Fibroblast of the aortic adventitia (primary cell): ENCODE measurements at places on chromosomes 6 and 20.

GRCh38 chr6:1089859-1090258 lies 222.0 kb upstream of the FOXQ1 start:
- no peak for DNase-seq

DNA sequence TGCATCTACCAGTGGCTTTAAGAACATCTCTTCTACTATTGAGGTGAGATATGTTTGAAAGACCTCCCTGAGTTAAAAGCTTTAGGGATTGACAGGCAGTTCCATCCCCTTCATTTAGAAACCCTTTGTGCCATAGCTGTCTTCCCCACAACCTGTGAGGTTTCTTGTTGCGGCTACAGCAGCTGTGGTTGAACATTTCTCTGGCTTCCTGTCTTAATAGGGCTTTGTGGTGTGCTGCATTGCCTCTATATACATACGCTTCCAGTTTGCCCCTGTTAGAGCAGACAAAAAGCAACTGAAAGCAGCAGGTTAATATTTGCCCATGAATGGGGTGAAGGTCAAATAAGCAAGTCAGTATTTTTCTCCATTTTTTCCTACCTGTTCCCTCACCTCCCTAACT lies 210.2 kb downstream of the TMEM200A start:
- DNase-seq, result no peak

DNA sequence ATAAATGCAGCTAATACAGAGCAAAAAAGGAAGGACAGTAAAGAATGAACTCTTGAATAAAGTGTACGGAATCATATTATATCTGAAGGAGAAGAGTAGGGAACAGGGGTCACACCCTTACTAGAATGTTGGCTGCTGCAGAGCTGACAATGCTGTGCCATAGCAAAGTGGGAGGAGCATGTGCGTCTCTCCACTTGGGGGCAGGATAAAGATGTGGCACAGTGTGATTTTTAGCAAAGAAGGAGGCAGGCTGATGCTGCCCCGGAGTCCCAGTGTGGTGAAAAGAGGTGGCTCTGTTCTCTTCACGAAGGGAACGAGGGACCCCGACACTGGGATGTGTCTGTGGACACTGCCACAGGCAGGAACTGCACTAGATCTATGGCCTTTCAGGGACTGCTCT lies 67.5 kb downstream of the INSM1 start:
- DNase-seq, result no peak

- DNase-seq, result no peak
Observed at GRCh38 chr6:87481931-87482330, 9.2 kb downstream of the SLC35A1 start.

DNA sequence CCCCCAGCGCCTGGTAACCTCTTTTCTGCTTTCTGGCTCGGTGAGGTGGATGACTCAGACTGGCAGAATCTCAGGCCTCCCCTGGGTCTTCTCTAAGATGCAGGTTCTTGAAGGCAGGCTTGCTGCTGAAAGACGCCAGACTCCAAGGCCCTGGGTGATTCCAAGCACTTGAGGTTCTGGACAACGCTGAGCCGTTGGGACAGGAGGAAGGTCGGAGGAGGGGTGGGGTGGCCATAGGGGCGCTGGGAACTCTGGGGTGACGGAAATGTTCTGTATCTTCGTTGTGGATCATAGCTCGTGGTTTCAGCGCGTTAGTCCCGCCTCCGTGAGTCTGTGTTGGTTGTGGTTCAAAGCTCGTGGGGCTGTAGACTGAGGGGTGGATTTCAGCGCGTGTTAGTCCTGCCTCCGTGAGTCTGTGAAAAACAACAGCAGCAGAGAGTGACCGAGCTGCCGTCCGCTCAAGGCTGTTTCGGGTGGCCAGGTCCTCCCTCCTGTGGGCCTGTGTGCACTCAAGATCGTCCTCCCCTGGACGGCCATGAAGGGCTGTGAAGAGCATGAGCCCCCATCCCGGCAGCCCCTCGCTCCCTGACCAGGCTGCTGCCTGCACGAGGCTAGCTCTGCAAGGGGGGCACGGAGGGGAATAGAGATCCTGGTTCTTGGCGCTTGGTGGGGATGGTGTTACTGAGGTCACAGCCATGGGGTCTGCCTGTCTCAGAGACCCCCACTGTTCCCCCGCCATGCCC lies 7.7 kb downstream of the NTSR1 start:
- DNase-seq, result peak; percentile 58

DNA sequence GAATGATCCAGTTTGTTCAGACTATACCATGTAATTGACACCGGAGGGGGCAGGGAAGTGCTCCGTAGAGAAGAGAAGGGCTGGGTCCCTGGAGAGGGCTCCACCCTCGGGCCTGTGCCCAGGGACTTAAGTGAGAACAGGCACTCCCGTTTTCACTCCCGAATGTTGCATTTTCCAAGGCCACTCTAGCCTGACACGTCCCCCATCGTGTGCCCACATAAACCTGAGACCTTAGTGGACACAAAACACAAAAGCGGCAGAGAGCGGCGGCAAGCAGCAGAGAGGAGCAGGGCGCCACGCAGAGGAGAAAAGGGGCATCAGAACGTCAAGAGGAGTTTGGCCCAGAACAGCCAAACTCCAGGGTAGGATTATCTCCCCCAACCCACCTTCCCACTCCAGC lies 1405.1 kb downstream of the GRIK2 start:
- no peak for DNase-seq

DNA sequence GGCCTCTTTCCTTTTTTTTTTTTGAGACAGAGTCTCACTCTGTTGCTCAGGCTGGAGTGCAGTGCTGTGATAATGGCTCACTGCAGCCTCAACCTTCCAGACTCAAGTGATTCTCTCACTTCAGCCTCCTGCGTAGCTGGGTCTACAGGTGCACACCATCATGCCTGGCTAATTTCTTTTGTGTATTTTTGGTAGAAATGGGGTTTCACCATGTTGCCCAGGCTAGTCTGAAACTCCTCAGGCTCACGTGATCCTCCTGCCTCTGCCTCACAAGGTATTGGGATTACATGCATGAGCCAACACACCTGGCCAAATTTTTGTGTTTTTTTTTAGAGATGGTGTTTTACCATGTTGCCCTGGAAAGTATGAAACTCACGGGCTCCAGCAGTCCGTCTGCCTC lies 29.3 kb downstream of the SRC start:
- no peak for DNase-seq

DNA sequence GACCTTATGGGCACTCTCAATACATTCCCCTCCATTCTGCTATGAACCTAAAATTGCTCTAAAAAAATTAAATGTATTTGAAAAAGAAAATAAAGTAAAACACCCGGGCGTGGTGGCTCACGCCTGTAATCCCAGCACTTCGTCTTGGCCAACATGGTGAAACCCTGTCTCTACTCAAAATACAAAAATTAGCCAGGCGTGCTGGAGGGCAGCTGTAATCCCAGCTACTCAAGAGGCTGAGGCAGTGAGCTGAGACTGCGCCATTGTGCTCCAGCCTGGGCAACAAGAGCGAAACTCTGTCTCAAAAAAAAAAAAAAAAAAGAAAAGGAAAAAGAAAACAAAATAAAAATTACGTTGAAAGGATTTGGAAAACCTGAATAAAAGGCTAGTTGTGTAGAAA lies 60.5 kb downstream of the CD164 start:
- DNase-seq, result no peak

DNA sequence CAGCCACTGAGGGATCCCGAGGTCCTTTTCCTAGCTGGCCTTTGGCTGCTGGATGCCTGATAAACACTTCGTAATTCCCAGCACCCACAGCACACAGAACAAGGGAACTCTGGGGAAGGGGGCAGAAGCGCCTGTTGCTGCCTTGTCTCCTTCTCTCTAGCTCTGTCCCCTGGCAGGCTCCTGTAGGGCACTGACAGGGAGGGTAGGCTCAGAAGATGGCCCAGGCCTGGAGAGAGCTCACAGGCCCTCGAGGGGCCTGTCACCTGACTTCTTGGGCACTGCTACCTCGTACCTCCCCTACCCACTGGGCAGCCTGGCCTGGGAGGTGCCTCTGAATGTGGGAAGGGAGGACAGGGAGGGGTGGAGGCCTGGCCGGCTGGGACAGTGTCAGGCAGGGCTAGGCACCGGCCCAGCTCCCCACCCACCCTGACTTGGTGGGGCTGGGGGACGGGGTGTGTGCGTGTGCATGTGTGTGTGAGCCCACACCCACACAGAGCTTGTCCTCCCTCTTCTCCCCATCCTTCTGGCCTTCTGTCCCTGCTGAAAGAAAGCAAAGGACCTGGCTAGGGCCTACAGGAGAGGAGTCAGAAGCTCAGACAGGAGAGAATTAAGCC lies 18.1 kb downstream of the C6orf132 start:
- DNase-seq, result no peak

GRCh38 chr6:31577579-31577966 lies 2.2 kb downstream of the TNF start:
- no peak for DNase-seq

- DNase-seq, result peak; percentile 69
Observed at GRCh38 chr6:151239603-151240035, at the start of gene AKAP12. AKAP12 (plus strand) TSS chr6:151239967; CDS start chr6:151240563, 596 bp downstream.

DNA sequence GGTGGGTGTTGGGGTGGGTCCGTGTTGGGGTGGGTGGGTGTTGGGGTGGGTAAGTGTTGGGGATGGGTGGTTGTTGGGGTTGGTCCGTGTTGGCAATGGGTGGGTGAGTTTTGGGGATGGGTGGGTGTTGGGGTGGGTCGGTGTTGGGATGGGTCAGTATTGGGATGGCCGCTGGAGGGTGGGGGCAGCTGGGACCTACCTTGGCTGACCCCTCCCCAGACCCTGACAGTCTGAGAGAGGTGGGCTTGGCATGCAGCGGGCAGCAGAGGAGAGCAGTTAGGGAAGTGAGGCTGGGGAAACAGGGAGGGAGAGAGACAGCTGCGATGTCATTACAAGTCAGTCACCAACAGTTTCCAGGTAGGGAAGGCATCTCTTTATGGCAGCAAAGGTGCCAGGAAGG lies 23.1 kb upstream of the GATA5 start:
- DNase-seq, result no peak

GRCh38 chr6:90403489-90404381 lies 107.1 kb upstream of the BACH2 start:
- peak; percentile 52 for DNase-seq

- no peak for DNase-seq
Observed at GRCh38 chr6:16095180-16095579, 33.7 kb upstream of the MYLIP start.

DNA sequence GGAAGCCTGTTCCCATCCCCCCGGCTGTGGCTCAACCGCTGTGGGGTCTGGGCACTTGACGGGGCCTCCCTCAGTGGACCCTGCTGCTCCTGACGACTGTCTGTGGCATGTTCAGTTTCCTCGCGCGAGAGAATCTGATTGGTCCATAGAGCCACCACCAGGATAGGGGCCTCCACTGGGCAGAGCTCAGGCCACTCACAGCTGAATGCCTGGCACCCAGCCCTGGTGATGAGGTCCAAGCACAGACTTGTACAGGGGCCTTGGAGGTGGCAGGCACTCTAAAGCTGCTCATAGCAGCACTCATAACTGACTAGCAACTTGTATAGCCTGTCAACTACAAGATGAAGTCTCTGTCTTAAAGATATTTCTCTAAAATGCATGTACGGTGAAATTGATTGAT lies 368.1 kb downstream of the NRN1 start:
- DNase-seq, result no peak

DNA sequence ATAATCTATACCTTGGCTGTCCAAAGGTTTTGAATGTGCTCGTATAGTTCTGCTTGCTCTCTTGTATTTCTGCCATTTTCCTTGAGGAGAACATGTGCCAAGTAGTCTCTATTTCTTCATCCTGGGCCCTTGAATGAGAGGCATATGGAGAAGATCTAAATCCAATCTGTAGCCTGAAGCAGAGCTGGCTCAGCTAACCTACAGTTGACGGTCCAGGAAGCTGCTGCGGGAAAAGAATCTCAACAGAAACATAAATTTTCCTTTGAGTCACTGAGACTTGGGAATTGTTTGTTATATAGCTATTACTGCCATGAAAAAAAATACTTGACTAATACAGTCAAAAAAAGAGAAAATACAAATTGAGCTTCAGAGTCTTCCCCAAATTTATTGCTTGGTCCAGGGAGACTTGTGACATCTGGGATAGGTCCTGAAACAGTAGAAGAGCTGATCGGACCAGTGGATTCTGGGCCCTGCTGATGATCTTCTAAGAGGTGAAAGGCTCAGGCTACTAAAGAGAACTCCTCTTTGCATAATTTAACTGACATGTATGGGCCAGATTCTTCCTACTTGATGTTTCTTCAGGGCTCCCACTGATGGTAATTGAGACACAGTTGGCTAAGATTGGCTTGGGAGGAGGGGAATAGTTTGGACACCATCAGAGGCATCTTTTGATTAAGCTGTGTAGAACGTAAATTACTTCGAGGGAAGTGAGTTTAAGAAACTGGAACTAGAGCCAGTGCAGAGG lies 29.9 kb upstream of the PLCB4 start:
- peak; percentile 49 for DNase-seq

DNA sequence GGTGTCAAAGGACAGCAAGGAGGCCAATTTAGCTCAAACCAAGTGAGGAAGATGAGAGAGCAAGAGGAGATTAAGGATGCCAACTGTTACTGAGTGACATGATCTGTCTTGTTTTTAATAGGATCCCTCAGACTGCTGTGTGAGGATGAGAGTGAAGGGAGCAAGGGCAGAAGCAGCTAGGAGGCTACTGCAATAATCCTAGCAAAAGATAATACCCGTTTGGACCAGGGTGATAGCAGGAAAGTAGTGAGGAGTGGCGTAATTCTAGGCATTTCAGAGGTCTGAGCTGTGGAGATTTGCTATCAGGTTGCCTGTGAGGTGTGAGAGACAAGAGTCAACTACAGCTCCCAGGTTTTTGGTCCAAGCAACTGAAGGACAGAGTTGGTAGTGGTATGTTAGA lies 14.7 kb downstream of the UBE2V1 start:
- DNase-seq, result no peak

GRCh38 chr6:26197933-26198721 lies 110.9 kb downstream of the HFE start:
- DNase-seq, result peak; percentile 45

DNA sequence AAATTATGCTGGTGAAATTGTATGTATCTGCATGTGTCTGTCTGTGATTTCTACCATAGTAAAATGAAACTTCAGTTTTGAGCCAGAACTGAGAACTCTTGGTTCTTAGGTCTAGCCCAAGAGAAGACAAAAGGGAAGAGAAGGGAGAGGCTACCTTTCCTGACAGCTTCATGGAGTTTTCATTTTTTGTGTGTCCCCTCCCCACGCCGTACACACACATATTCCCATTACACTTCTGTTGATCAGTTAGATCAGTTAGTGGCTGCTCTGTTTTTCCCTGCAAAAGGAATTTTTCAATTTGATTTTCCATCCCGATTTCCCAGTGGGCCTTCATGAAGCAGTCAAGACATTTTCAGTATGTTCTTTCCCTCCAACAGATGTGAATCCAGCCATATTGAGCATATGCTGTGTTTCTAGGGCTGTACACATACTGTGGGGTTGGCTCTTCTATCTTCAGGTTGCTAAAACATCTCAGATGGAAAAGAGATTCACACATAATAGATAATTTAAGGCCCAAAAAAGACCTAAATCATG lies 52.5 kb downstream of the HIVEP1 start:
- DNase-seq, result no peak
